ENCODE measurements at places on chromosomes 5 and 9. TPM values are rescaled to one million over a fixed set of nuclear protein-coding genes. Genes with fewer than 3 reads are reported as not detected.

- no peak for DNase-seq
Observed at GRCh38 chr5:122730456-122730855, 44.4 kb upstream of the SNX2 start.

- DNase-seq = no peak
Observed at GRCh38 chr5:118696076-118696475, 292.3 kb downstream of the DTWD2 start.

GRCh38 chr5:90628492-90628891 is 69.9 kb downstream of the ADGRV1 start:
- DNase-seq = no peak

- no peak for DNase-seq
Observed at GRCh38 chr9:93045521-93045920, 13.0 kb upstream of the SUSD3 start.

DNA sequence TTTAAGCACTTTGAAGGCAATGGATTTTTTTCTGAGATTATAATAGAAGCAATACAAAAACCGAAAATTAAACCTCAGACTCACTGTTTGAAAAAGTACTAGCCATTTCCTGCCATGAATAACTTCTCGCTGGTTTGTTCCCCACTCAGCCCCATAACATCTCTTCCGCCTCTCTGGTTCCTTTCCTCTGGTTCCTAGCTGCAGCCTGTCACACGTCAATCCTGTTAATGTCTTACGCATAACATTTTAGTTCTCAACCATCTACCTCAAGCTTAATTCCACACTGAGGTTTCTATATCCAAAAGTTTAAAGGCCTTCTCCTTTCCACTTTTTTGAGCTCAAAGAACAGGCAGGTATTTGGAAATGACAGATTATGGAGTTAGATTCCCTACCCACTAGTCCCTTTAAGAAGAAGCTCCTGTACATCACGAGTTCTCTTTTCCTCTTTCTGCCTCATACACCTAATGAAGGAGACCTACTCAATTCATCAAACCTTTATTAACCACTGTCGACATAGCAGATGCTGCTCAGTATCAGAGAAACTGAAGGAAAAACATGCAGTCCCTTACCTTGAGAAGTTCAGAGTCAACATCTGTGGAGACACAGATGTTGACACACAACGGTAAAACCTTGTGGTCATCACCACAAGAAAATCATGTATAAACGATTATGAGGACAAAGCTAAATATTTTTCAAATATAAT is 243.0 kb upstream of the PTGER4 start:
- no peak for DNase-seq

DNA sequence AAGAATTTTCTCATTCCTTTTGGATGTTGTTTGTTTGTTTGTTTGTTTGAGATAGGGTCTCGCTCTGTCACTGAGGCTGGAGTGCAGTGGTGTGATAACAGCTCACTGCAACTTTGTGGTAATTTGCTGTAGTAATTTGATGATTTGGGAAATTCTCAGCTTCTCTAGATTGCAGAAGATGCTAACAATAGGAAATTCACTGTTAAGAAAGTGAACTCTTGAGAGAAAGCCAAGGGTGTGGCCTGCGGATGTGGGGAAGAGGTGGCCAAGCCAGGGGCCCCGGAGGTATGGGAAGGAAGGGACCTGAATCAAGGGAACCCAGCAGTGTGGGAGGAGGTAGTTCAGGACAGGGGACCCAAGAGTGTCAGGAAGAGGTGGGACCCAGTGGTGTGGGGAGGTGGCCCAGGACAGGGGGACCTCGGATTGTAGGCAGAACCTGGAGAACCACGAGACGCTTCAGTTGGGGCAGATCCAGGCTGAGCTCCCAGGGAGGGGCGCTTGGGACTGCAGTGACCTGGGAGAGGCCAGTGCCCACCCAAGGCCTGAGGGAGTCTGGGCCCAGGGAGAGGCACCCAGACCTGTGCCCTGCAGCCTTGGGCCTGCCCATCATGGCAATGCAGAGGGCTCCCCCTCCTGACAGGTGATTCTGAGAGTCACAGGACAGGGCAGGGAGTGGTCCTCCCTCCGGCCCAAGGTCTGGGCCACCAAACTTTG is 5.6 kb upstream of the LCN2 start:
- DNase-seq = no peak

- DNase-seq = no peak
Observed at GRCh38 chr9:124511426-124511840, 4.2 kb upstream of the NR5A1 start.

DNA sequence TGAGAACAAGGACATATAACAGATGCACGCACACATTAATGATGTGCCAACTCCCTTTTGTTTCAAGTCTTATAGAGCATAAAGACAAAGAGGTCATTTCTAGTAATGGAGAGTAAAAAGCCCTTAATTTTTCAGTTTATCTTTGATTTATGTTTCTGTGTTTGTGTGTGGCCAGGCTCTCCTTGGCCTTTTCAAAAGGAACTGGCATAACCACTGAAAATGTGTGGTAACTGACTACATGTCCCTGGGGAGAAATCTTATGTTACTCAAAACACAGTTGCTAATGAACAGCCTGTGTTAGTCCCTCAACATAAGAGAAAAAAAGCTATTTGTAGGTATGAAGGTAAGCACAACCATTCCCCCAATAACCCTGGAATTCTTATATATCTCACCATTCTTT is 47.6 kb upstream of the SHOC1 start:
- DNase-seq = peak; percentile 89

DNA sequence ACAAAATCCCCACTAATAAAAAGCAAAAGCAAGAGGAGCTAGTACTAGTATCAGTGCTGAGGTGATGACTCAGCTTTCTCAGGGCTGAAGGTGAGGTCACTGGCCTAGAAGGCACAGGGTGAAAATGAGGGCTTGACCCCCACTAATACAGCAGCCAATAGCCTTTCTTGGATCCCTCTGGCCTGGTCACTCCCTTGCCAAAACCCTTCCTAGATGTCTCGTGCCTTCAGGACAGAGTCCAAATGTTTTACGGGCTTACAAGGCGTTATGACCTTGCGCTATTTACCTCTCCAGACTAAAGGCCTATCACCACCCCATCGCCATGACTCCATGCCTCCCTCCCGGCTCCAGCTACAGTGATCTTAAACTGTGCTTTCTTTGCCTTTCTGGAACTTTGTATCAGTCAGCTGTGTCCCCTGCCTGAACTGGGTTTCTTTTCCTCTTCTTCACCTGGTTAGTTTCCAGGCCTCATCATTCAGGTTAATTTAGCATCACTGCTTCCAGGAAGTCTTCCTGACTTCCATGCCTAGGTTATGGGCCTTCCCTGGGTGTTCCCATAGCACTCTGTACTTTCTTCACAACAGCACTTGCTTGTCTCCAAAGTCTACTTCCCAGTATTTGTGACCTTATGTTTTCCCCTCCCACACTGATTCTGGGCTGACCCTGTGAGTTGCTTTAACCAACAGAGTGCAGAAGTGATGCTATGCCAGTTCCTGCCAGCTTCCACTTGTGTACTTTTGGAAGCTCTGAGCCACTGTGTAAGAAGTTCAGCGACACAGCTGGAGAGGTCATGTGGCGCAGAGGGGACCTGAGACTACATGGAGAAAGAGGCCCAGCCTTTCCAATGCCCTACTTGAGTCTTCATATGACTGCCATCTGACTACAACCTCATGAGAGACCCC is 4.2 kb upstream of the DELE1 start:
- no peak for DNase-seq

DNA sequence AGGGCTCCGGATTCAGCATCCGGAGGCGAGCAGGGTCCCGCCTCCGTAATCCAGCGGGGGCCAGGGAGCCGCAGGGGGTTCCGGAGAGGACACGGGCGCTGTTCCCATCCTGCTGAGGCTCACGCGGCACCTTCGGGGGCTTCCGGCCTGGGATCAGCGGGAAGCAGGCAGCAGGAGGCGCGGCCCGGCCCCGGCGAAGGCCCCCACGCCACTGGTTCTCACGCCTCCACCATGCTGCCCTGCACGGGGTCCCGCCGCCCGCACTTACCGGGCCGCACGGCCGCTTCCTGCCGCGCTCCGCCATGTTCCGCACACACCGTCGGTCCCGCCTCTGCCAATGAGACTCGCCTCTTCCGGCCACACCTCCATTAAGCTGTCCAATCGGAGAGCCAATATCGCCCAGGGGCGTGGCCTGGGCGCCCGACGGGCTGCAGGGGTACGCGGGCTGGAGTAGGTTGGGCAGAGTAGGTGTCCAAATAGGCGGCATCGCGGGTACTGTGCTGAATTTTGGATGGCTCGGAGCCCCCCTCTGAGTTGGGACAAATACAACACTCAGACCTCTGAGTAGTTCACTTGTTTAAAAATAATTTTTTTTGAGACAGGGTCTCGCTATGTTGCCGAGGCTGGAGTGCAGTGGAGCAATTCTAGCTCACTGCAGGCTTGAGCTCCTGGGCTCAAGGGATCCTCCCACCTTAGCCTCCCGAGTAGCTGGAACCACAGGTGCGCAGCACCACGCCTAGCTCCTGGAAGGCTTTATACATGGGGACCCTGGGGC is at the start of gene SPOUT1:
Gene SPOUT1 (minus strand): TSS at position 318 of the 775 bp plus-strand sequence. CDS start 14 bp downstream, at position 304.
- DNase-seq = peak; percentile 84

- DNase-seq = peak; percentile 99
Observed at GRCh38 chr5:91280362-91281269, 102.5 kb downstream of the ARRDC3 start.

DNA sequence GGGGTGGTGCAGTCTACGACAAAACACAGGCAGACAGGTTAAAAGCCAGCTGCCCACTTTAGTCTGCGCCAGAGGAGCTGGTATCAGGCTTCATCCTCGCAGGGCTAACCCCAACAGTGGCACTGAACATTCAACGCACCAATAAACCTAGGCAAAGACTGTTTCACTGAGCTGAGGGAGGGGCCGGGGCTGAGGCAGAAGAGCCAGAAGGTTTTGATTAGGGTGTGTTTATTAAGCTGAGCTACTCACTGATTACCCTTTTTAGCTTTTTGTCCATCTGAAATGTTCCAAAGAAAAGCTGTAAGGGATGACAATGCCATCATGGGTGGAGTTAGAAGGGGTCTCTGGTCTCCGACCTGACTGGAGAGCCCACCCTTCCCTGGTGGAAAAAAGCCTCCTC is 1.4 kb downstream of the ZMYND19 start:
- no peak for DNase-seq

GRCh38 chr5:60494144-60494543 is 205.8 kb downstream of the DEPDC1B start:
- DNase-seq = no peak

DNA sequence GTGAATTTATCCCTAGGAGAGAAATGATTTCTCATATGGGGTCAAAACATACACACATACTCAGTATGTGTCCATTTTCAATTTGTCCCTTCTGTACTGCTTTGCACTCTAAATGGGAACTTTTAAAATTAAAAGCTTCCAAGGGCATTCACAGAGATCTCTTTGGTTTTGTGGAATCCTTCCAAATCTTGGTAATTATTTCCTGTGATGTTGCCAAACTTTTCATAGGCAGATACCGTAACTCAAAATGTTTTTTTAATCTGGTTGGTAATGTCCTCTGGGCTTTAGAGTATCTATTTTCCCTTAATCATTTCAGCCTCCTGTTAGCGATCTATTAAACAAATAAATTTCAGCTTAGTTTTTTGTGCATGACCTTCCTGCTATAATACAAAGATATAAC is 282.4 kb downstream of the ARHGEF28 start:
- no peak for DNase-seq

DNA sequence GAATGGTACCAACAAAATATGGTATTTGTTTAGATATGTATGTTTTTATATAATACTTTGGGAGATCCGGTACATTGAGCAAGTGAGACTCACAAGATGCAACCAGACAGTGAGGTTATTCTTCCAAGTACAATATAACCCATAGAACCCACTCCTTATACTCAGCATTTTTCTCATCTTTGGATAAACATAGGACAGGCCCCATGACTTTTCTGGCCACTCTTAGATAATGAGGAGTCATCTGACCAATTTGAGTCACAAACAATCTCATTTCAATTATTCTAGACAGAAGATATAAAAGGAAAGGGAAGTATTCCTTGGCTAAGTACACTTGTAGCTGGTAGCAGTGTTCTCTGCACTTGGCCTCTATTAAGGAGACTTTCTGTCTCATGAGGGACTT is 150.2 kb downstream of the SGCD start:
- no peak for DNase-seq

- peak; percentile 43 for DNase-seq
Observed at GRCh38 chr5:174327317-174327864, 281.9 kb downstream of the NSG2 start.

DNA sequence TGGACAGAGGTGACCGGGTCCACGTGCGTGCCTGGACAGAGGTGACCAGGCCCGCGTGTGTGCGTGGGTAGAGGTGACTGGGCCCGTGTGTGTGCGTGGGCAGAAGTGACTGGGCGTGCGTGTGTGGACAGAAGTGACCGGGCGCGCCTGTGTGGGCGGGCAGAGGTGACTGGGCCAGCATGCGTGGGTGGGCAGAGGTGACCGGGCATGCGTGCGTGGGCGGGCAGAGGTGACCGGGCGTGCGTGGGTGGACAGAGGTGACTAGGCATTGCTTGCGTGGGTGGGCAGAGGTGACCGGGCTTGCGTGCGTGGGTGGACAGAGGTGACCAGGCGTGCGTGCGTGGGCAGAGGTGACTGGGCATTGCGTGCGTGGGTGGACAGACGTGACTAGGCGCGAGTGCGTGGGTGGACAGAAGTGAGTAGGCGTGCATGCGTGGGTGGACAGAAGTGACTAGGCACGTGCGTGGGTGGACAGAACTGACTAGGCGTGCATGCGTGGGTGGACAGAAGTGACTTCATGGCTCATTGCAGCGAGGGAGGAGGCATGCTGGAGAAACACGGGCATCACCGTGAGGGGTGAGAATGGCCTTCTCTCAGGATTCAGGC is 254.1 kb upstream of the IRX4 start:
- DNase-seq = no peak

- DNase-seq = peak; percentile 99
Observed at GRCh38 chr9:99075246-99075912, 29.5 kb upstream of the TGFBR1 start.

GRCh38 chr5:147390654-147391225 is 119.1 kb downstream of the DPYSL3 start:
- no peak for DNase-seq

GRCh38 chr5:121273833-121274433 is 577.7 kb upstream of the FTMT start:
- DNase-seq = peak; percentile 59

GRCh38 chr9:101737705-101738565 is 512 bp downstream of the GRIN3A start:
- DNase-seq = no peak

GRCh38 chr5:27465140-27465539 is 426.8 kb upstream of the CDH9 start:
- DNase-seq = no peak

- DNase-seq = no peak
Observed at GRCh38 chr5:36587354-36587753, 19.1 kb upstream of the SLC1A3 start.

Gene TPD52L3
- not detected for total RNA-seq

Gene ANKRD18B
- total RNA-seq = 7.9 TPM

Gene NMUR2
- total RNA-seq = not detected

Gene ZNF462
- 14.6 TPM for total RNA-seq

Gene LOX
- total RNA-seq = 26.4 TPM

Gene IFNA10
- total RNA-seq = not detected

Gene ORM2
- not detected for total RNA-seq

Gene CLPTM1L
- 139 TPM for total RNA-seq

Gene KIF20A
- 108 TPM for total RNA-seq

Gene ZBED3
- 0.19 TPM for total RNA-seq

Gene CTNND2
- not detected for total RNA-seq

Gene SPATA24
- 3.7 TPM for total RNA-seq

Data from LHCN-M2 (cell line).